ENCODE measurements at places on chromosomes 3 and 15. TPM values are rescaled to one million over a fixed set of nuclear protein-coding genes. Genes with fewer than 3 reads are reported as not detected.

DNA sequence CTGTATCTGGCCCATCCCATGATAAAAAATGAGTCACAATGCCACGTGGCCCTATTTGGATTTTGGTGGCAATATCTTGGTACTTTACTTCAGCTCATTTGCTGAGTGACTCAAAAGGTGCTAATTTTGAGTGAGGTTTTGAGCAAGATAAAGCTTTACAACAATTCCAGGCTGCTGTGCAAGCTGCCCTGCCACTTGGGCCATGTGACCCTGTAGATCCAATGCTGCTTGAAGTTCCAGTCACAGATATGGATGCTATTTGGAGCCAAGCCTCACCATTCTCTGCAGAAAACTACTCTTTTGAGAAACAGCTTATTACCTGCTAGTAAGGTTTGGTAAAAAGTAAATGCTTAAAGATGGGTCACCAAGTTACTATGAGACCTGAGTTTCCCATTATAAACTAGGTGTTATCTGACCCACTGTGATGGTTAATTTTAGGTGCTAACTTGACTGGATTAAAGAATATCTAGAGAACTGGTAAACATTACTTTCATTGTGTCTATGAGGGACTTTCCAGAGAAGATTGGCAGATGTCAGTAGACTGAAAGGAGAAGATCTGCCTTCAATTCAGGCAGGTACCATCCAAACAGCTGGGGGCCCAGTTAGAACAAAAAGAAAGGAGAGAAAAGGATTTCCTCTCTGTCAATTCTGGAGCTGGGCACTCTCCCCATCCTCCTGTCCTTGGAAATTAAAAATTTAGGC lies 1083.9 kb downstream of the DIPK2A start:
- DNase-seq: no peak

The ARRDC4 gene
- 25.9 TPM for polyA plus RNA-seq

The CTXN2 gene
- polyA plus RNA-seq: 0.09 TPM

The COLQ gene
- polyA plus RNA-seq: 5.3 TPM

The SERP1 gene
- 138 TPM for polyA plus RNA-seq

DNA sequence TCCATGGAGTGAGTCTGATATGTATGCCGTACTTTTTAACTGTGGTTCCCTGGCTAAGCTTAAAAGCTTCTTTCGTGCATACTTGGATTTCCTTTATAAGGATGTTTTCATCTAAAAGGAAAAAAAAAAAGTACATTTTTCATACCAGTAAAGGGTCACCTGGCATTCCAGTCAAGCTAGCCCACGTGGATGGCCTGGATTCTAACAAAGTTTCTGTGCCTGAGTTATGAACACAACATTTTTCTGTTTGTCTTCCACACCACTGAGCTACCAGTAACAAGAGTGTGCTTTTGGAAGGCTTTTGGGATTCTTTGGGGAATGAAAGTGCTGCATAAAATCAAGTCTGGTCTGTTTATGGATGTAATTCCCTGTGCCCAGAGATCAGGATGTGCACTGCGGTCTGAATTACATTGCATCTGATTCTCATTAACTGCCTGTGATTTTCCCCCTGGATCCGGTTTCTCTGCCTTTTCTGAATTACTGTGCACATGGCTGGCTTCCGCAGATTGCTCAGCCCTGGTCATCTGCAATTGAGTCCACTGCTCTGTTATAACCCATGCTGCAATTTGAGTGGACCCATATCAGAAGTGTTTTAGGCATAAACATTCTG lies 38.2 kb upstream of the MAGI1 start:
- no peak for DNase-seq

GRCh38 chr3:87975716-87976115 lies 83.1 kb downstream of the CGGBP1 start:
- no peak for DNase-seq

GRCh38 chr3:122055215-122055614 lies at the start of gene CD86:
Gene CD86 (plus strand): TSS chr3:122055362. CDS start chr3:122055490, 128 bp downstream.
- DNase-seq: no peak

The SATB1 gene
- 38.1 TPM for polyA plus RNA-seq

GRCh38 chr3:58418227-58418626 lies 15.4 kb downstream of the PDHB start:
- DNase-seq: no peak

- no peak for DNase-seq
These were observed 245.7 kb upstream of the RORA start for GRCh38 chr15:61474796-61475195.

GRCh38 chr15:66868918-66869317 lies 166.9 kb downstream of the SMAD6 start:
- DNase-seq: no peak

Measured in left renal pelvis (tissue), 4 donors.